ENCODE measurements at places on chromosomes 1 and 21.

DNA sequence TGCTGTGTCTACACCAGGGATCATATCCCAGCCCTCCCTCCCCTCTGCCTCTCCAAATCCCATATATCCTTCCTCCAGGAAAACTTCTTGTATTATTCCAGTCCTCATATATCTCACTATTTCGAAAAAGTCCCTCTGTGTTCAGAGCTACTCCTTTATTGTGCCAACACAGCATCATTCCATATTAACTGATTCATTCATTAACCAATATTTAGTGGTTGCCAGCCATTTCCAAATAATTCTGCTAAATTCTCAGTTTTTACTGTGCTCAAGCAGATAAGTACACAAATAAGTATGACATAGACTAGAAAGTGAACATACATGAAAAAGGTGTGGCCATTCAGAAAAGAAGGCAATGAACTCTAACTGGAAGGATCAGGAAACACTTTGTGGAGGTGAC lies 241.6 kb upstream of the DUSP10 start:
- no peak for DNase-seq

GRCh38 chr1:54279457-54279856 lies 79.5 kb downstream of the MRPL37 start:
- no peak for DNase-seq

- DNase-seq, result no peak
Observed at GRCh38 chr1:199170711-199171110, 531.9 kb downstream of the PTPRC start.

DNA sequence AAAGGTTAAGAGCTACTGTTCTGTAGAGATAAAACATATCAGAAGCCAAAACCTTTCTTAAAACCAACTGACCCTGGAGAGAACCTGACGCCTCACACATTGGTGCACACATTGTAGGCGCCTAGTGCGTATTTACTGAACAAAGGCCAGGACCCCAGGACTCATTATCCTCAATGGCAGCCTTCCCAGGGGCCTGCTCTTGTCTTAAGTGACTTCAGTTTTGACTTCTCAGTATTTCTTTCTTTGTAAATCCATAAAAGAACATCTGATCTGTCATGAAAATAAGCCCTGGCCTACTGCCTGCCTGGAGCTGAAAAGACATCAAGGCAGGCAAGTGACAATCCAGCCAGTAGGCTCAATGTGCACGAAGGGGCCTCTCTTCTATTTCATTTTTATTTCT lies 27.6 kb downstream of the ABCA4 start:
- DNase-seq, result no peak

DNA sequence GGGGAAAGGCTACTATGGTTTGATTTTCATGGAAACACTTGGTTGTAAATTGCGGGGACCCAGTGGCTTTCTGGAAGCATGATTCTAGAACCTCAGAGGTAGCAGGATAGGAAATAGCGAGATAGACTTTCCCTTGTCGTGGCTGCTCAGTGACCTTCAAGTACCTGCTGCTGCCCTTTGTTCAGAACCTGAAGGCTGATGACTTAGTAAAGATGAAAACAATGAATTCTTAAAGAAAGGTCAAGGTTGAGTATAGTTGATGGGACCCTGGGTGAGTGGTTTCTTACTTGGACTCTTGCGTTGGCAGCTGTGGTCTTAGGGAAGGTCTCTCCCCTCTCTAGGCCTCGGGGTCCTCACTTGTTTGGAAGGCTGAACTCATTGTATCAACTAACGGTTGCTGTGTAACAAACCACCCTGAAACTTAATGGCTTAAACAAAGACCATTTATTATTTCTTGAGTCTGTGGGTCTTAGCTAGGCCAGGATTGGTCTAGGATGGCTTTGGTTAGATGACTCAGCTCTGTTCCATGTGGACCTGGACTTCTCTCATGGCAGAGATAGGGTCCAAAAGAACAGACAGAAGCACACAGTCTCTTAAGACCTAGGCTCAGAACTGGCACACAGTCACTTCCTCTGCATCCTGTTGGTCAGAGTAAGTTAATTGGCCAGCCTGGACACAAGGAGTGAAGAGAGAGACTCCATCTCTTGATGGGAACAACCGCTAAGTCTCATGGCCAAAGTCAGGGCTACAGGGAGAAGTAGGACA lies 89.2 kb upstream of the SELENON start:
- DNase-seq, result no peak

DNA sequence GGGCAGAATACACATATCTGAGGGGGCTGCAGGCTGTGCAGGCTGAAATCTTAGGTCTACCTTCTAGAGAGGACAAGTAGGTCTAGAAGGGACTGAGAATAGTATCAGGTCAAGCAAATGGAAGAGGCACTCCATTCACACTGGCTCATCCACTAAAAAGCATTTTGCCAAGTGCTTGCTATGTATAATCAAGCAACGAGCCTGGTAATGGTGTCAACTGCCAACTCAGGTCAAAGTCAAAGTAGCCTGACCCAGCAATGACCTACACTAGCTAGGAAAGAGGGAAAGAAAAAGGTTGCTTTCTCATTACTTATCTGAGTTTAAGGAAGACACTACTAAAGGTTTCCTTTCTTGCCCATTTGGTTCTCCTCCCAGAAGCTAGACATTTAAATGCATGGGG lies 10.8 kb downstream of the KCND3 start:
- no peak for DNase-seq

Measured in CD14-positive monocyte (primary cell).